NCI-H526 (cell line): ENCODE measurements at places on chromosomes 2 and 18.

- DNase-seq: no peak
Observed at GRCh38 chr2:191625446-191625845, 52.5 kb upstream of the NABP1 start.

- no peak for DNase-seq
Observed at GRCh38 chr2:131445896-131446295, 30.0 kb upstream of the TUBA3D start.

DNA sequence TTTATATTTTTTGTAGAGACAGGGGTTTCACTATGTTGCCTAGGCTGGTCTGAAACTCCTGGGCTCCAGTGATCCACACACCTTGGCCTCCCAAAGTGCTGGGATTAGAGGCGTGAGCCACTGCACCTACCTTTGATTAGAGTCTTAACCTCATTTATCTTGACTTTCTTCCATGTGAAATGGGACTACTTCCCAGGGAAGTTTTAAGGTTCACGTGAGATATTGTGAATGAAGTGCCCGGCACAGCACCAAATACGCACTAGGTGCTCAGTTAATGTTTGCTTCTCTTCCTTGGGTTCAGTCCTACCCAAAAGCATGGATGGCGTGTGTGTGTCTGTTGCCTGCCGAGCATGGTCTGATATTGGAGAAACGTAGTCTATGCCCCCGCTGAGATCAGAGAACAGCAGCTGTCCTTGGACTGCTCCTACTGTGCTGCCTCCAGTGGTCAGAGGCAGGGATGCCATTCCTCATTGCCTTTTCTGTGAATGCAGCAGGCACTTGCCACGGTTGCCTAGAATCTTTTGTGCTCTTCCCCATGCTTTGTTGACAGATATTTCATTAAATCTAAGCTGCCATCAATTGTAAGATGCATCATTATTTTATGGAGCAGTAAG lies 12.3 kb upstream of the TFCP2L1 start:
- DNase-seq: peak; percentile 22

DNA sequence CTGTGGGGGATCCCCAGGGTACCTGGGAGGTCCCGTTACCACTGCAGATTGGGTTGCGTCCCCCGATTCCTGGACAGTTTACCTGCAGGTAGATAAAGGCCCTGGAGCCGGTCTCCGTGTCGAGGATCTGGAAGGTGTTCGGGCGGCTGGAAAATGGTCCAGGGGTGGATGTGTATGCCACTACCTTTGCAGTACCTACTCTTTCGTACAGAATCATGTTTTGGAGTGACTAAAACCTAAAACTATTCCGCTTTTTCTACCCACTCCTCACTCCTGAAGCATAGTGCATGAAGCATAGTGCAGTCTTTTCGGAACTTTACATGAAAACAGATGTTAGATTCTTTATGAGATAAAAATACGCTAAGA lies 418 bp downstream of the WDR75 start:
- DNase-seq: no peak

- peak; percentile 65 for DNase-seq
Observed at GRCh38 chr2:191501561-191502168, 176.3 kb upstream of the NABP1 start.

DNA sequence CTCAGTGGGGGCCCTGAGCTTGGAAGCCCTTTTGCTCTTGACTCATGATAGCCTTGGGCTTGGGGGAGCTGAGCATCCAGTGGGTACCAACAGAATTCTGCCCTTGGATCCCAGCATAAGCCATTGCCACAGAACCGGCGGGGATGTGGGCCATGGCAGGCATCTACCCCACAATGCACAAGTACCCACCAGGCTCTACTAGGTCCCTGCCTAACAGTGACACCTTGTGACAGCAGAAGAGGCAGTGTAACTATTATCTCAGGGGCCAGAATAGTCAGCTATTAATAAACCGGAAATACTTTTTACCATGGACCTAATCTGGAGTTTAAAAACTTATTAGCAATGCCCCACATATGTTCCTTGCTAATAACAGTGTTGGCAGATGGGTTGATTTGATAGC lies 397.2 kb downstream of the TMEM182 start:
- DNase-seq: peak; percentile 4

DNA sequence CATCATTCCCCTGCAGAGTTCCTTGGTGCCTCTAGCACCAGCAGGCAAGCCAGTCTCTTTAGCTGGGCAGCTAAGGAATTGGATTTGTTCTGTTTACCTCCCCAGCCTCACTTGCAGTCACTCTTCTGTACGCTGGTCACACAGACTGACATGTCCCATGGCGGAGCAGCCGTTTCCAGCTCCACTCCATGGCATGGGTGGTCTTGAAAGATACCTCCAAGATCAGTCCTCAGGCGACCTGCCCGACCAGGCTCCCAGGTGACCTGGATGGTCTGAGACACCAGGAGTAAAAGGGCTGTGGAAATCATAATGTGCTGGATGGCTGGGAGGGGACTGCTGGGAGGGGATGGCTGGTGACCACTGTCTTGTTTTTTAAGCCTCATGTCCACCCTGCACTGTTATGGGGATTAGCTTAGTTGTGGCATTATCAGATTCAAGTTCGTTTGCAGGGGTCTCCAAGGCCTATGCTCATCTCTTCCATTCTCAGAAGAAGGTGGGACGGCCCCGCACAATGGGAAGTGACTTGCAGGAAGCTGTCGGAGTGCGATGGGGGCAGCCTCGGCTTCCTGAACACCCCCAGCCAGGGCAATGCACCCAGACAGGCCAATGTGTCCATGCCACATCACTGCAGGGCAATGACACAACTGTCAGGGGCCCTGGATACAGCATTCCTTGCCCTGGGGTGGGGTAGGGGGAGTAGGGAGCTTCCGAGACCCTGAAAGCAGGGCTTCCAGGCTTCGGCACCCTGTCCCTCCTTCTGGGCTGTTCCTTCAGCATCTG lies 156.1 kb upstream of the MYCN start:
- DNase-seq: no peak

- no peak for DNase-seq
Observed at GRCh38 chr2:160205505-160205904, 5.4 kb upstream of the ITGB6 start.

DNA sequence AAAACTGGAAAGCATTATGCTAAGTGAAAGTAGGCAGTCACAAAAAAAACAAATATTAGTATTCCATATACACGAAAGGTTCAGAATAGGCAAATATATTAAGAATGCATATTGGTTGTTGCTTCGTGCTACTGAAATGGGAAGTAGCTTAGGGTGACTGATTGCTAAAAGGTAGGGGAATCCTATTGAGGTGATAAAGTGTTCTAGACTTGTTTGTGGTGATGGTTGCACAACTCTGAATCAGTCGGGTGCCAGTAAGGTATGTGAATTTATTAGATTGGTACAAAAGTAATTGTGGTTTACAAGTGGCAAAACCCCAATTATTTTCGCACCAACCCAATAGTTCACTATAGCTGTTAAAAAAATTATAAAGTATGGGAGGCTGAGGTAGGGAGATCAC lies 20.7 kb downstream of the USP34 start:
- no peak for DNase-seq

GRCh38 chr2:61645911-61646310 lies 107.8 kb upstream of the XPO1 start:
- no peak for DNase-seq

DNA sequence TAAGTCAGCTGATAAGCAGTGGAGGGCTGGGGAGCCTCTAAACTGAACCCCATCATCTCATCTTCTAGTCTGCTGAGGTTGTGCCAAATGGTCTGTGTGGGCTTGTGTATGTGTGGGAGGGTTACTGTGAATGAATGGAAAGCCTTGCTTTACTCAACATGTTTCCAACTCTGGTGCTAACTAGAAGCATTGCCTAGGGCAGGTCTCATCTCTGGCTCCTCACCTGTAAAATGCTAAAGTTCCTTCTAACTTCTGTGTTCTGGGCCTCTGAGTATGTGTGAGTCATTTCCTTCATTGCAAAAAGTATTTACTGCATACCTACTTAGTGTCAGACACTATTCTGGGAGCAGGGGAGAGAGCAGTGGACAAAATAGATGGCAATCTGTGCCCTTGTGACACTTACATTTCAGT lies 1.3 kb downstream of the LIPG start:
- no peak for DNase-seq

GRCh38 chr2:221337957-221338685 lies 234.0 kb downstream of the EPHA4 start:
- DNase-seq: no peak

- DNase-seq: no peak
Observed at GRCh38 chr2:68653034-68653433, 9.7 kb downstream of the PROKR1 start.

GRCh38 chr2:241107031-241107783 lies 5.1 kb upstream of the MTERF4 start:
- DNase-seq: no peak

GRCh38 chr18:62937065-62937464 lies 221.7 kb downstream of the PHLPP1 start:
- no peak for DNase-seq

- DNase-seq: no peak
Observed at GRCh38 chr2:186751790-186752189, 57.9 kb downstream of the FAM171B start.

- DNase-seq: no peak
Observed at GRCh38 chr2:207825045-207825954, 55.6 kb upstream of the FZD5 start.

- no peak for DNase-seq
Observed at GRCh38 chr2:37555457-37555856, 116.0 kb downstream of the CDC42EP3 start.

- no peak for DNase-seq
Observed at GRCh38 chr2:19207452-19207851, 151.0 kb downstream of the OSR1 start.

GRCh38 chr2:234415706-234416105 lies 81.2 kb downstream of the ARL4C start:
- no peak for DNase-seq

DNA sequence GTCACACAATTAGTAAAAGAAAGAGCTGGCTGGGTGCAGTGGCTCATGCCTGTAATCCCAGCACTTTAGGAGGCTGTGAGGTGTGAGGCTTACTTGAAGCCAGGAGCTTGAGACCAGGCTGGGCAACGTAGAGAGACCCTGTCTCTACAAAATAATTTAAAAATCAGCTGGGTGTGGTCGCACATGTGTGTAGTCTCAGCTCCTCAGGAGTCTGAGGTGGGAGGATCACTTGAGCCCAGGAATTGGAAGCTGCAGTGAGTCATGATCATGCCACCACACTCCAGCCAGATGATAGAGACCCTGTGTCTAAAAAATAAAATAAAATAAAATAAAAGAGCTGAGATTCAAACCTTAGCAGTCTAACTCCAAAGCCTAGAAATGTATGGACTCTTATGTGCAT lies 39.0 kb upstream of the NEDD4L start:
- no peak for DNase-seq

- DNase-seq: no peak
Observed at GRCh38 chr2:46284260-46284659, 12.9 kb upstream of the EPAS1 start.

- no peak for DNase-seq
Observed at GRCh38 chr2:70822843-70823242, 2.4 kb upstream of the CLEC4F start.

DNA sequence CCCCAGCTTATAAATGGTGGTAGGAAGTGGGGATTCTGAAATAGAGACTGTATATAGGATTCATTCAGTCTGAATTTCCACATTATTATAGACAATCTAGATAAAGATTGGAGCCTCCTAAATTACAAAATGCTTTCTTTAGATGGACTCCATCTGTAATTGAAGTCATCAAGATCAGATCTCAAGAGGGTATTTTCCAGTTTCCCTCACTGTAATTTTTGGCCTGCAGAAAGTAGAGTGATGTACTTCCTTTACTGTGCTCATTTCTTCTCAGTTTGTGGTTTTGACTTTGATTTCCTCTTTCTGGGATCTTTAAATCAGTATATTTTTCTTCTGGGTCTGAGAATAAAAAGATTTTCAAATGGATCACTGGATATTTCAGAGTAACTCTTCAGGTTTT lies 7.2 kb downstream of the BABAM2 start:
- no peak for DNase-seq

GRCh38 chr2:21821672-21822227 lies 698.0 kb downstream of the TDRD15 start:
- DNase-seq: peak; percentile 88

GRCh38 chr2:80303909-80304837 lies at the start of gene LRRTM1:
TSS of gene LRRTM1 (minus strand) at chr2:80304752. CDS start at chr2:80303819, 933 bp downstream.
- DNase-seq: no peak

DNA sequence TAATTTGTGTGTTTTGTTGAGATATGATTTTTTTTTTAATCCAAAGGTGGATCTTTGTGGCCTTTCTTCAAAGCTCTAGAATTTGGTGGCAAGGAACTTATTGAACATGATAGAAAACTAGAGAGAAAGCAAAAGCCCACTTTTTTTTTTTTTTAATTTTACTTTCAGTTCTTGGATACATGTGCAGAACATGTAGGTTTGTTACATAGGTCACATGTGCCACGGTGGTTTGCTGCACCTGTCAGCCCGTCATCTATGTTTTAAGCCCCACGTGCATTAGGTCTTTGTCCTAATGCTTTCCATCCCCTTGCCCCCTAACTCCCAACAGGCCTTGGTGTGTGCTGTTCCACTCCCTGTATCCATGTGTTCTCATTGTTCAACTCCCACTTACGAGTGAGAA lies 135.9 kb downstream of the RHBDD1 start:
- DNase-seq: no peak

DNA sequence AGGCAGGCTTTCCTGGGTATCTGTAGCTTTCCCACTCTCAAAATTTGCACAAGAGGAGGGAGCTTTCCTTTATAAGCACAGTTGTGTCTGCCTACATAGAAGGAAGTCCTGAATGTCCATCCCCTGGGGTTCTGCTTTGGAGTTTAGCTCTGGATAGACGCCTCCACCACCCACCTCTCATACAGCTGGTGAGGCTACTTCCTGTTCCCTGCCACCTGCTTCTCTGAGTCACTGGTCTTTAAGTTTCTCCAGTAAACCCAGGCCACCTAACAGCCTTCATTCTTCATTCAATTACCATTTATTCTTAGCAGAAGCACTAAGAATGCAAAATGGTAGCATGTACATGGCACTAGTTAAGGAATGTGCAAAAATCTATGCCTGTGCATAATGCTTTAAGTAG lies 407.8 kb downstream of the CDH2 start:
- DNase-seq: no peak

DNA sequence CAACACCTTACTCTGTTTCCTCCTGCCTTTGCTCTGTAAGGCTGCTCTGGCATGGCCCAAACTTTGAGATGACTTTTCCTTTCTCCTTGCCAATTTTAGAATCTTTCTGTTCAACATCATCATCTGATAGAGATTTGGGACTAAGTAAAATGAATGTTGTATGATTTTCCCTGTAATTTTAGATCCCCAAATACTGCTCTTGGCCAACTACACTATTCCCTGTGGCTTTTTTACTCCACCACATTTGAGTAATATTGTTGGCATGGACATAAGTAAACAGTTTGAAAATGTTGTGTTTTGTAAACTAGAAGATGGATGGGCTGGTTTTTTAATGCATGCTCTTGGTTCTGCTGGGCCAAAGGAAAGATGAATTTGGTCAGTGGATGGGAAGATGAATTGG lies 12.1 kb downstream of the LTBP1 start:
- DNase-seq: no peak

DNA sequence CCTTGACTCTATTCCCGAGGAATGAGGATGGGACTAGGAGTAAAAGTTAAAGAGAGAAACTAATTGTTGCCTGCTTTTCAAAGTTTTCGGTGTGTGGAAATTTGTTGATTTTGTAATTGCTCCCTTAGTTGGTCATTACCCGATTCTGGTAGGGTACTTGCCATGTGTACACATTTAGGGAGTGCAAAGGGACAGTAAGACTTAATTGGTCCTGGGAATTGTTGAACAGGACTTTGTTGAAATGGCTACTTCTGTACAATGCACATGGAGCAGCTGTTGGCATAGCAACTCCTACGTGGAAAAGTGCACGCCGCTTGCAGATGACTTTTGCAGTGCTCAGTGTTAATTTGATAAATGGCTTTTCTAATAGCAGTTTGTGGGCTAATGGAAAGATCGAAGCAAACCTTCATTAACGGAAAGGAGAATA lies 22.9 kb downstream of the EPAS1 start:
- no peak for DNase-seq
